ENCODE measurements at places on chromosomes 7 and 10.

DNA sequence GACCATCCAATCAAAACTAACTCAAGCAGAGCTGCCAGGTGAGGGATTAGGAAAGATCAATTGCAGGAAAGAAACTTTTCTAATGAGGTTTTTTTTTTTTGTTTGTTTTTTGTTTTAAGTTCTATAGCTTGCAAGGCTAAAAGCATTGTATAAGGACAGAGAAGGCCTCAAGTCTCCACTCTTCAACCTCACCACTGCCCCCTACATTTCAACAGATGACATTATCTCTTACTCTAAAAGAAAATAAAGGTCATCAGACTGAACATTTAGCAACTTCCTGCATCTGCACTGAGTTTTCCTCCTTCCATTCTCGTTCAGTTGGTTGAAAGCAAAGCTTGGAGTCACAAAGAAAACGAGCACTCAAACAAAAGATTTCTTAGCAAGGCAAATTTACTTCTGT lies 45.2 kb upstream of the EXOC4 start:
- DNase-seq, result no peak

DNA sequence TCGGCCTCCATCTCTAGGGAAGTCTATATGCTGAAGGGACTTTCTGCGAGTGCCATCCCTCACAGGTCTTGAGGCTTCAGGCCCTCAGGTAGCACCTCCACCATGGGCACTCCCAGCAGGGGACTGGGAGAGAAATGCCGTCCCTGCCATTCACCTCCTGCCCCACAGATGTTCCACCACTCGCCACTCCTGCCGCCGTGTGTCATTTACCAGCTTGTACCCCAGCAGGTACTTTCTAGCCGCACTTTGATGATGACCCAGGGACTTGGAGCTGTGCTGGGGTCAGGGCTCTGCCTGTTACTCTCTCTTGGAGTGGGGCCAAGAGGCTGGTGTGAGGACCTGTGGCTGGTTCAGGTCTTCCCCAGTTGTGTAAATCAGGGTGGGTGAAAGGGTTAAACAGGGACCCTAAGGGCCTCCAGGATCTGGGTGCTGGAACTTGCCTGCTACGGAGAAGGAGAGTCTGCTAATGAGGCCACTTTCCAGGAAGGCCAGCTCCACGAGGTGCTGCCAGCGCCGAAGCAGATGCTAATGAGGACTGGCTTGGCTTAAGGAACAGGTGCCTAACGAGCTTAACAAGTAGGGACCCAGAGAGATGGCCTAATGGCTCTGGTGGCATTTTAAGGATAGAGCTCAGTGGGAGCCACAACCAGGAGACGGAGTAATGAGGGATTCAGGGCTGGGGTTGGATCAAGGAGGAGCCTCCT lies 32.4 kb downstream of the CRHR2 start:
- DNase-seq, result no peak

DNA sequence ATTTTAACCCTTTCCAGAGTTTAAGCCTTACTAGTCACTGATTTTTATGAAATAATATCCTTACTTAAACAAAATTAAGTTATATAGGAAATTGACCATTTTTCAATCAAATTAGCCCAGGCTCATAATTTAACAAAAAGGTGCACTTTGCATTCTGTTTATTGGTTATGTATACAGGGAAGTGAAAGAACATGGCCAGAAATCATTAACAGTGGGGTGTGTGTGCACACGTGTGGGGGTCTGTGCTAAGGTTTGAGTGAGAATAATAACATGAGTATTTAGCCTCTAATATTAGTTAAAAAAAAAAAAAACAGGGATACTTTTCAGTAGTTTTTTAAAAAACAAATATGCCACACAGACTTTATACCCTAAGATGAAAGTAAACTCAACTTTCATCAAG lies 510.5 kb upstream of the PFKP start:
- no peak for DNase-seq

DNA sequence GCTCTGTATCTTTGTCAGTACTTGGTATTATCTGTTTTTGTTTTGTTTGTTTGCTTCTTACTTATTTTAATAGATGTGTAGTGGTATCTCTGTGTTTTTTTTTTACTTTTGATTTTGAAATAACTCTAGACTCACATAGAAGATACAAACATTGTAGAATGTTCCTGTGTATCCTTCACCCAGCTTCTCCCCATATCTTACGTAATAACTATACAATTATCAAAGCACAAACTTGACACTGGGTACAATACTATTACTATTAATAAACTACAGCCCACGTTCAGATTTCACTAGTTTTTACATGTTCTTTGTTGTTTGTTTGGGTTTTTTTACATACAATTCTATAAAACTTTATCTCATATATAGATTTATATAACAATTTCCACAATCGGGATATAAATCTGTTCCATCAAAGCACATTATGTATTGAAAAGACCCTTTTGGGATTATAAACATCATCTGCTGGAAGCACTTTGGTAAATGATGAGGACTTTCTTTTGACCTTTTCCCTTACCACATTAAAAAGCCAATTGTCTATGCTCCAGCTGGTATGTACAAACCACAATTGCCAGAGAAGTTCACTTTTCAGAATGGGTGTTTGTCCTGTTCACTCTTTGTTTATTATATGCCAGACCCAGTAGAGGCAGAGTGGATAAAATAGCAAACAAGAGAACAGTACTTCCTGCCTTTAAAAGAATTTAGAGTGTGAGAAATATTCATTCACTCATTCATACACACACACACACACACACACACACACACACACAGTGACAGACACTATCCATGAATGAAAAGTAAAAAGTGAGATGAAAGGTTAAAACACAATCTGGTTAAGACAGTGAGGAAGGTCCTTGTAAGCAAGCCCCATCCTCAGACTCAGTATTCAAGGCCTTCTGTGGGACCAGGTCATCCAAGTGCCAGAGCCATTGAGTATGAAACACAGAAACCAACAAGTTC lies 113.0 kb downstream of the SGMS1 start:
- DNase-seq, result no peak
